H1 (cell line): ENCODE measurements at places on chromosomes 5 and 9. TPM values are rescaled to one million over a fixed set of nuclear protein-coding genes. Genes with fewer than 3 reads are reported as not detected.

Gene CNTFR
- 1.2 and 1.5 TPM in 2 replicates for total RNA-seq

Gene FOXD4L4
- total RNA-seq = not detected in 2 replicates

Gene CNTNAP3
- 5.1 and 9.0 TPM in 2 replicates for total RNA-seq

Gene LECT2
- not detected in 2 replicates for total RNA-seq

Gene TSSK1B
- not detected in 2 replicates for total RNA-seq

Gene C9orf153
- 0.65 TPM in 1 of 2 replicates, not detected in the other for total RNA-seq

Gene CXCL14
- total RNA-seq = 1.8 and 2.4 TPM in 2 replicates

Gene SH2D3C
- 6.4 and 7.3 TPM in 2 replicates for total RNA-seq

Gene CANX
- total RNA-seq = 659 and 691 TPM in 2 replicates

GRCh38 chr9:114312513-114312875, 10.4 kb upstream of the ORM1 start:
- no peak for DNase-seq

GRCh38 chr9:4366591-4367330, 66.9 kb upstream of the GLIS3 start:
- DNase-seq = peak; percentile 33

DNA sequence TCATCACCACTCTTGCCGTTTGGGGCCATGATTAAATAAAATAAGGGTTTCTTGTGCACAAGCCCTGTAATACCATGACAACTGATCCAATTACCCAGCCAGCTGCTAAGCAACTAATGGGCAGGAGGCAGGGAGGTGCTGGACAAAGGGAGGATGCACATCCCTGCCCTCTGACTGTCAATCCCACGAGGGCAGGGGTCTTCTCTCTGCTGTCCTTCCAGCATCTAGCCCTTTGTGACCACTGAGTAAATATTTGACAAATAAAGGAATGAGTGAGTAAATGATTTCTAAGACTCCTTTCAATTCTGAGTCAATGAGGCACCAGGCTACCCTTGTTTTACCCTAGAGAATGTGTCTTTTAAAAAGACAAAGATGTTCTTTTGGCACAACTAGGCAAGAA, 247.1 kb downstream of the SYK start:
- no peak for DNase-seq

- no peak for DNase-seq
Measured at GRCh38 chr5:168941901-168942300, 359.0 kb downstream of the SLIT3 start.

GRCh38 chr5:95081982-95082381, 202.9 kb downstream of the MCTP1 start:
- no peak for DNase-seq

- DNase-seq = no peak
Measured at GRCh38 chr5:40383749-40384651, 295.7 kb upstream of the PTGER4 start.

GRCh38 chr5:154157483-154158378, 32.8 kb upstream of the GALNT10 start:
- peak; percentile 82 for DNase-seq

DNA sequence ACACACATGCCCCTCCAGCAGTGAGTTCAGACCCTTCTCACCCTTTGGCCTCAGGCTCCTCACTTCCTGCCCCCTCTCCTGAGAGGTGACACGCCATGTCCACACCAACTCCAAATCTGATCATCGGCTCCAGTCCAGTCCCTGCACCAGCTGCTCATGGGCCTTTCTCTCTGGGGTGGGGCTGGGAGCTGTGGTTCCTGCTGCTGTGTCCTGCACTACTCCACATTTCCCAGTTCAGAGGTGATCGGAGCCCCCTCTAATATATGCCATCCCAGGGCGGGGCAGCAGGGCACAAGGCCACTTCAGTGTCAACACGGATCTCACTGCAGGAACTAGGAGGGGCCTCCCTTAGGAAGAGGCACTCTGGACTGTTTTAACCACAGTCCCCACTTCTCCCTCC, 91.5 kb downstream of the ADAMTS2 start:
- no peak for DNase-seq

DNA sequence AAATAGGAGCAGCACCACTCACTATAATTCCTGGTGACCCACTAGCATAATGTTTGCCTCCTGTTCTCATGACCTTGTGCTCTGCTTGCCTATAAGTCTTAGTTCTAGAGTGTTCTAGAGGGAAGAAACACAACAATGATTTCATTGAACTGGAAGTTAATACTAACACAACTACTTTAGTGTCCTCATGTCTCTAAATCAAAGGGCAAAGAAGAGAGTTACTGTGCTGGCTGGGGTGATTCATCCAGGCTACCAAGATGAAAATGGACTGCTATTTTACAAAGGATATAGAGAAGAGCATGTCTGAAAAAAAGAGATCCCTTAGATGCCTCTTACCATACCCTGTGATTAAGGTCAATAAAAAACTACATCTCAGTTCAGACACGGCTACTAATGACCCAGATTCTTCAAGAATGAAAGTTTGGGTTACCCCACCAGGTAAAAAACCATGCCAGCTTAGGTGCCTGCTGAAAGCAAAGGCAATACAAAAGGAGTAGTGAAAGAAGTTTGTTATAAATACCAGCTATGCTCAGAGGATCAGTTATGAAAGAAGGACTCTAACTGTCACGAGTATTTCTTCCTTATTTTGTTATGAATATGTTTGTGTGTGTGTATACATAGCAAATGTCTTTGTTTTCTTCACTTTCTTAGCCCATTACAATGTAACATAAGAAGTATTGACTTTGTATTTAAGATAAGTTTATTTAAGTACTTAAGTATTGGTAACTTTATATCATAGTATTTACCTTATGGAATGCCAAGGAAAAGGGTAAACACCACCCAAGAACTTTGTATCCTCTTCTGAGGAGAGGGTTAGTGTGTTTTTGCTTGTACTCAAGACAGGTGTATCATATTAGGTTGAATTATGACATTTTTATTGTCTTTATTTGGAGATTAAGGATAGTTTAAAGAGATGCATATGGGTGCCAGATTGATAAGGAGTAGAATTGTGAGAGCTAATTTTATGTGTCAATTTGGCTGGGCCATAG, 314.1 kb upstream of the PTGER4 start:
- no peak for DNase-seq

GRCh38 chr9:93446073-93446472, 5.4 kb upstream of the FAM120A start:
- DNase-seq = no peak

DNA sequence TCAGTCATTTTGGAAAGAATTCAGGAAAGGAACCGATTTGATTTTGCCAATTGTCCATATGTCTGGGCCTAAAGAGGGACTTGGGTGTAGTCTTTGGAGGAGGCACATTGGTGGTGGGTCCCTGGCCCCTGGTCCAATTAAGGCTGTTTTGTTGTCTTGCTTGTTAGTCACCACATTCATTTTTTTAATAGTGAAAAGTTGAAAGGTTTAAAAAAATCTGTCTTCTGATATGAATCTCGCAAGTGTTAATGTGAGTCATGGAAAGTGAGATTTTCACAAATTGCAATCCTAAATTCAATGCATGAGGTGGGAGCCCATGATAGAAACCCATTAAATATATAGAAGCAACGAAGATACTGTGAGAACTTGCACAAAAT, 165.9 kb upstream of the OTULINL start:
- DNase-seq = no peak

GRCh38 chr5:67416133-67416937, 219.7 kb upstream of the CD180 start:
- DNase-seq = no peak

DNA sequence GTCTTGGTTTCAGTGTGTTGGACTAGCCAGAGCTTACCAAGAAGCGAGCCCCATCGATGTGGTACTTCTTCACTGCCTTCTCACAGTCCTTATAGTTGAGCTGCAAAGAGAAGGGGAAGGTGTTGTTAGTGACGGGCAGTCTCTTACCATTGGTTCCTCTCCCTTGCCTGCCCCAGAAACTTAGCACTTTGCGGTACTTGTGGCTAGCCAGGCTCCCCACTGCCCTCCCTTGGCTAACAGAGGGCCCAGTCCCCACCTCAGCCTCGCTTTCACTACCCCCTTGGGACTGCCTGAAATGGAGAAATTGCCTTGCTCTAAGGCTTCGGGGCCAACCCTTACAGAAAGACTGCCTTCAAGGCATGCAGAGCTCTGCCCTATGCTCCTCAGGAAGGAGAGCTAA, 4.3 kb downstream of the LCP2 start:
- no peak for DNase-seq

DNA sequence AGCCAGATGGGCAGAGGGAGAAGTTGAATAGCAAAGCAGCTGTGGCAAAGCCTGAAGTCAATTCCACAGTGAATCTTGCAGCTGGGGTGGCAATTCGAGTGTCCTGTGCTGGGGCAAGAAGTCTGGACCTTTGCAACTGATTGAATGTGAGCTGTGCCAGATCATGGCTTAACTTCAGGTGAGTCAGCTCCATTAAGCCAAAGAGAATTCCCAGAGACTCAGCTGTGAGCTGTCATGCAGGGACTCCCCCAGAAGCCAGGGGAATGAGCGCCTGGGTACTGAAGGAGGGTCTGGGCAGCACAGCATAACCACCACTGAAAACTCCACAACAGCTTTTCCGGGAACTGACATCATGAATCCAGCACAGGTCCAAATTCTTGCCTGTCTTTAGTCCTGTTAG, 153.5 kb upstream of the TRPC7 start:
- DNase-seq = no peak

DNA sequence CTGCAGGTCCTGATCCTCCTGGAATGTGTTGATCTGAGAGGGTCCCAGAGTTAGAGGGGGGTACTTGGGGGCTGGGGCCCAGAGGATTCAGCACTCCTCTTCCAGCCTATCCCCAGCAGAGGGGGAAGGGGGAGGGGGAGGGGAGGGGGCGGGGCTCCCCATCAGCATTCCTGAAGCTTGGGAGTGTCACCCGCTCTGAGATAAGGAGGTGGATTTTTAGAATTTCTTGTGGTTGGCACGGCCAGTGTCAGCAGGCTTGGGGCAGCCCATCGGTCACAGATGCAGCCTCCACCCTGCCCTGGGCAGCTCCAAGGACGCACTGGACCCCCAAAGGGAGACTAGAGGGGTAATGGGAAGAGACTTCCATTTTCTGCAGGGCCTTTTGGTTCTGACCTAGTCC, 5.3 kb downstream of the FGF18 start:
- DNase-seq = no peak

- no peak for DNase-seq
Measured at GRCh38 chr5:1884678-1885403, 2.1 kb upstream of the IRX4 start.

DNA sequence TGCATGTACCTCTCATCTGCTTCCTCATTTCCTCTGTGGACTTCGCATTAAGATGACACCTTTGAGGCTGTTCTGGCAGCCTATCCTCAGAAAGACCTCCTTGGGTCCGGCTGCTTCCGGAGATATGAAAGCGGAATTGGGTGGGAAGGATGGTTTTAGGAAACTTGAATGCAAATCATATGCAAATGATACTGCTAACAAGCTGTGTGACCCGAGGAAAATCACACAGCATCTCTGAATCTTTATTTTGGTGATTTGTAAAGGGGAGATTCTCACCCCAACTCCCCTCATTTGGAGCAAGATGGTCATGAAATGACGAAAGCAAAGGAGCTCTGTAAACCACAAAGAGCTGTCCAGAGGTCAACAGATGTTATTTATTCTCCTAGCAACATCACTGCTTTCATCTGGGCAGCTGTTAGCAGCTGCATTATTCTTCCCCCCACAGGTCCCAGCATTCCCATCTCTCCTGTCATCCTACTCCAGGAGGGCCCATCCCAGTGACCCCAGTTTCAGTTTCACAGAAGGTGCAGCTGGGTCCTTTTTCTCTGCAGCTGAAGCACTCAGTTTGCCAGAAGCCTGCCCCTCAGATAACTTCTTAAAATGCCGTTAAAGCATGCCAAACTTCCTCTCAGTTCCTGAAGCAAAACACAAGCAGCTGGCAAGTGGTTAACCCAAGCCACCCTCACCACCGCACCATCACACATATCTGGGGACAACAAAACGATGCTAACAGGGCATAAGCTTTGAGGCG, 269.5 kb downstream of the SEC61B start:
- DNase-seq = no peak

DNA sequence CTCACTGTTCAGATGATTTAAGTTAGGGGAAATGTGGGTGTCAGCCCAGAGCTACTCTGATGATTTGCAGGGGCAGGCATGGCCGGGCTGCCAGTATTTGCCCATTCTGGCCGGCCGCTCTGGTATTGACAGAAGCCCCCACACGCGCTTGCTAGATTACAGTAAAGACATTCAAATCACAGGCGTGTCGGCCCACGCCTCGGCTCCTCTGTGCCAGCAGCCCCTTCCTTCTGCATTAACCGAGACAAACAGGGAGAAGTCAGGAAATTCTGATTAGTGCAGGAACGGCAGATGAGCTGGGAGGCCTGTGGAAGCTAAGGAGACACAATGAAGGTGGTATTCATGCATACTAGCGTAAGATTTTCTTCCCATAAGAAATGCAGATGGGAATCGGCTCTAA, 113.3 kb downstream of the CRB2 start:
- DNase-seq = no peak

GRCh38 chr9:133003671-133004090, 25.2 kb downstream of the GFI1B start:
- DNase-seq = no peak

- DNase-seq = no peak
Measured at GRCh38 chr9:128106181-128106939, 21.2 kb downstream of the PTGES2 start.

DNA sequence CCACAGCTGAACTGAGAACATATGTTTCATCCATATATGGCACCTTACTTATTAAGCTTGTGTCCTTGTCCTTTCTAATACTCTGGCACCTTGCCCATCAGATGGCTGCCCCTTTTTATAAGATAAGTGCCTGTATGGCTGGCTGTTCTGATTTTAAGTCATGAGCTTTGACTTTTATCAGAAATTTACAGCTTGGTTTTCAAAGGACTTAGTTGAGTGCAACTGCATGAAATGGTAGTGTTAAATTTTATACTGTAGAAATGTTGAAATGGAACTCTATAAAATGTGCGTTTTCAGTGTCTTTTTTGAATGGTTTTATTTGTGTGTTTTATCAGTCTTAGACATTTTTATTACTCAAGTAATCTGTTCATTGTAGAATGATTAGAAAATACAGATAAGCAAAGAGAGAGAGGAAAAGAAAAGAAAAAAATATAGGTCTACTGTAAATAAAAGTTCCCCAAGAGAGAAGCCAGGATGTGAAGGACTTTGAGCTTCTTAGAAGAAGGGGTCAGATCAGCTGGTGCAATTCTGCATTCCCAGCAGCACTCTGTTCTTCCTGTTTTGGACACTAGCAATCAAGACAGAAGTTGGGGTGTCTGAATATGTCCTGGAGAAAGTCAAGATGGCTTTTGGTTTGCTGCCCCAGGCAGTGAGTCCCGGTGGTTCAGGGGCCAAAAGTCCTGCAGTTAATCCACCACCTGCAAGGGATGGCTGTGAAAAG, 38.9 kb downstream of the ARHGAP26 start:
- no peak for DNase-seq

DNA sequence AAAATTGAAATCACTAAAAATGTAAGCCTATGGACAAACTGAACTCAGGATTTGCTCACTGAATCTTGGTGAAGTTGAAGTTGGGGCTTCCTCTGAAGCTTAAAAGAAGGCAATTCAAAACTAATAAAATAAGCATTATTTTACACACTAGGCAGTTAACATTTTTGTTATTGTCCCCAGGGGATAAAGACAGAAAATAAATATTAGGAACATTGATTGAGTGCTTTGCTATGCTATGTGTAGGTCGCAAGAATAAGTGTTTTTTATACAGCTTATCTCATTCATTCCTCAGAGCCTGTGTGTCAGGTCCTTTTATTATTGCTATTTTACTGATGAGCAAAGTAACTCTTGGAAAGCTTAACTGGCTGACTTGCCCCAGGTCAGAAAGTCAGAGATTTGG, 82.2 kb downstream of the ZNF608 start:
- DNase-seq = no peak

GRCh38 chr9:94944626-94945025, 218.1 kb downstream of the AOPEP start:
- no peak for DNase-seq
